ENCODE measurements at places on chromosomes 3 and 15.

DNA sequence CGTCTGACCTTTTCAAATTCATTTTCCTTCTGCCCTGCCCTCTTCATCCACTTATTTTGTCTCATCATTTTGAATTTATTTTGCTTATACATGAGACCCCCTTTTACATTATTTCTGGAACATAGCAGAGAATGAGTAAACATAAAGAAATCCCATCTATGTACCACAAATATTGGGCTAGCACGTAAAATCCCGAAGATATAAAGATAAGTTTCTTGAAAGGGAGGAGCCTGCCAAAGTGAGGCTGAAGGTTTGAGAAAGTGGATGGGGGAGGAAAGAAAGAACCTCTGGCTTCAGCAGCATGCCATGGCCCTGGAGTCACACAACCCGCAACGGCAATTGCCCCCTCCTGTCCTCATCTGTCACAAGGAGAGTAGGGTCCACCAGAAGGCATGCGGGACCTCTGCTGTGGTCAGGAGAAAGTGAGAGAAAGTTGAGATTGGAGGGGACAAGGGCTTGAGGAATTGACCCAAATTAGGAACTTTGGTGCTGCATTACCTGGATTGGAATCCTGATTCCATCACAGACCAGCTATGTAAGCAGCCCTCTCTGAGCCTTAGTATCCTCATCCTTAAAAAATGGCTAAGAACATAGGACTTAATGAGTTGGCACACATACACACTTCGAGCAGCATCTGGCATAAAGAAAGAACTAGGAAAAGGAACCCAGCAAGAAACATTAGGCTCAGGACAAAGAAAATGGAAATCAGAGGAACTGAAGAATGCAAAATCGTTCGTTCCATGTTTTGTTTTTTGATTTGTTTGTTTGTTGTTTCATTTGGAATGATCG, 53.7 kb upstream of the GYG1 start:
- no peak for DNase-seq

DNA sequence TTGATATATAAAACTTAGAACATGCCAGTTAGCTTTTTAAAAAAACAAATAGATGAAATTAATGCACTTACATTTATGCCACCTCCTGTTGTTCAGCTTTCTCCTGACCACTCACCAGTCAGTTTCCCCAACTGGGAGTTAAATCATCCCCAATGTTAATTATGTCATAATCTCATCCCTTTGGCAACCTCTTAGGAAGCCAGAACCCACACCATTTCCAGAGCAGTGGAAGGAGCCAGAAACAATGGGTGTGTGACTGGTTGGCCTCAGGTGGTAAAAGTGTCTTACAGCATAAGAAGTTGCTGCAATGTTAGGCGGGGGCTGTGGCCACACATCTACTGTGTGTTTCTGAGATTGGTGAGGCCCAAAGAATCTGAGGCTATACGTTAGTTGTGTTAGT, 46.5 kb upstream of the MITF start:
- no peak for DNase-seq

GRCh38 chr3:125192190-125193035, 20.1 kb downstream of the SLC12A8 start:
- no peak for DNase-seq

GRCh38 chr15:88657326-88658069, 18.7 kb downstream of the ISG20 start:
- DNase-seq, result peak; percentile 0

- no peak for DNase-seq
These were observed 73.8 kb downstream of the GOLIM4 start for GRCh38 chr3:168021737-168022450.

DNA sequence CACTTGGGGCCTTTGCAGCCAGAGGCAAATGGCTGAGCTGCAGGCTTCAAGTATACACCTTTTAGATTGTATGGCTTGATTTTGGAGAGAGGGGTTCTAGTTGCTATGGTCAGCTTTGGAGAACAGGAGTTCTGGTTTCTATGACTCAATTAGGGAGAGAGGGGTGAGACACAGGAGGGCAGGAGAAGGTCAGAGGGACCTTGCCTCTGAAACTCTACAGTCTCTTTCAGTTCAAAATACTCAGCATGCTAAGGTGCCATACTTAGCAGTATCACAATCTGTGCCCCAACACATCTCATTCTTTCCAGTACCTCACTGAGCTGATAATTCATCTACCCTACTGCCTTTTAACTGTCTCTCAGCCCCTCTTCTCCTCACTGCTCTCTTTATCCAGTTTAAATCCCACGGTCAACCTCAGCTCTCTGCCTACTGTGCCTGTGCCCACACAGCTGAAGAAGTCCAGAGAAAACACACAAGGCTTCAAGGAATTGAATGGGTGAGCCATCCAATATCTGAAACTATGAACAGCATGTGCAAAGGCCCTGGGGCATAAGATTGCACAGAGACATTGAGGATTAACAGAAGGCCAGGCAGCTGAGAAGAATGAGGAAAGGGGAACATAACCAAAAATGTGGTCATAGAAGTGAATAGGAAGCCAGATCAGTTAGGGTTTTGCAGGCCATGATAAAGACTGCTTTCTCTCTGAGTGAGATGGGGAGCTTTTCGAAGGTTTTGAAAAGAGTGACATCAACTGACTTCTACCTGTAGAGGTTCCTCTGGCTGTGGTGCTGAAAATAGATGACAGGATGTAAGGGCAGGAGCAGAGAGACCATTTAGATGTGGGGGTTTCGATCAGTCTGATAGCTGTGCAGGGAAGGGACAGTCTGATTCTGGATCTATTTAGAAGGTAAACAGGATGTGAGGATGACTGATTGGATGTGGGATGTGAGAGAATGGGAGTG, 54.5 kb upstream of the C3orf80 start:
- no peak for DNase-seq
